ENCODE measurements at places on chromosomes 11 and 22. TPM values are rescaled to one million over a fixed set of nuclear protein-coding genes. Genes with fewer than 3 reads are reported as not detected.
A peak's percentile ranks its signal among the peaks of the same experiment; 100 is the strongest.

DNA sequence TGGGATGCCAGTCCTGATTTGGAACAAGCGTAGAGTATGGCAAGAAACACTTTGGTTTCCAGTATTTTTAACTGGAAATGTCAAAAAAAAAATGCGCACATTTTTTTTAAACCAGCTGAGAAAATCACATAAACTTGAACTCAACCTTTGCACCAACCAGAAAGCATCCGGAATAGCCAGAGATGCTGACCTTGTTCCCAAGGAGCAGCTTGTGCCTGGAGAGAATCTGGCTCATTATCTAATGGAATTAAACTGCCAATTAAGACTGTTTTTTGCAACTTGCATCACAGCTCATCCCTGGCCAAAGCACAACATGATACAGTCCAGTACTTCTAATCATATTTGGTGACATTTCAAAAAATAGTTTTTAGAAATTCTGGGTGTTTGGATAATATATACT, 8.4 kb upstream of the ETS1 start:
- no peaks in the 10 kb centered on the region for H3K36me3 ChIP-seq
- peaks cover 40% of the 10 kb centered on the region for H3K4me1 ChIP-seq
- no peaks in the 10 kb centered on the region for H3K27me3 ChIP-seq
- DNase-seq = no peak
- no peak overlapping the region for H3K4me3 ChIP-seq

DNA sequence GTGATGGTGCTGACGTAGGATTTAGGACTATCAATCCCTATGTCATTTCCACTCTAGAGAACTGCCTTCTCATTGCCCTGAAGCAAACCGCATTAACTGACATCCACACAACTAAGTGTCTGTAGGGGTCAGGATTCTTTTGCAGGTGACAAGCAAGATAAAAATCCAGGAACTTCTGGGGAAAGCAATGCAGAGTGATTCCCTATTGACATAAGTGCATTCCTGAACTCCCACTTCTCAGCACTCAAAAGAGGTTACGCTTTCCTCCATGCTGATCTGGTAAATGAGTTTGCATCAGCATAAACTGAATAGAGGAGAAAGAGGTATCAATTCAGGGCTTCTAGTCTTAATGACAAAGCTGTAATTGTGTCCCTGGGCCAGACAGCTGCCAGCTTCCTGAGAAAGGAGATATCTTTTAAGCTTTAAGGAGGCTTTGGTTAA, 224.6 kb upstream of the ISX start:
- no peak for DNase-seq
- H3K4me3 ChIP-seq = no peak overlapping the region
- no peaks in the 10 kb centered on the region for H3K4me1 ChIP-seq
- H3K27me3 ChIP-seq = no peaks in the 10 kb centered on the region

- DNase-seq = peak; percentile 65
- H3K27me3 ChIP-seq = no peaks in the 10 kb centered on the region
- H3K4me3 ChIP-seq = no peak overlapping the region
- no peaks in the 10 kb centered on the region for H3K4me1 ChIP-seq
Measured at GRCh38 chr22:40898850-40899357, 37.0 kb upstream of the DNAJB7 start.

DNA sequence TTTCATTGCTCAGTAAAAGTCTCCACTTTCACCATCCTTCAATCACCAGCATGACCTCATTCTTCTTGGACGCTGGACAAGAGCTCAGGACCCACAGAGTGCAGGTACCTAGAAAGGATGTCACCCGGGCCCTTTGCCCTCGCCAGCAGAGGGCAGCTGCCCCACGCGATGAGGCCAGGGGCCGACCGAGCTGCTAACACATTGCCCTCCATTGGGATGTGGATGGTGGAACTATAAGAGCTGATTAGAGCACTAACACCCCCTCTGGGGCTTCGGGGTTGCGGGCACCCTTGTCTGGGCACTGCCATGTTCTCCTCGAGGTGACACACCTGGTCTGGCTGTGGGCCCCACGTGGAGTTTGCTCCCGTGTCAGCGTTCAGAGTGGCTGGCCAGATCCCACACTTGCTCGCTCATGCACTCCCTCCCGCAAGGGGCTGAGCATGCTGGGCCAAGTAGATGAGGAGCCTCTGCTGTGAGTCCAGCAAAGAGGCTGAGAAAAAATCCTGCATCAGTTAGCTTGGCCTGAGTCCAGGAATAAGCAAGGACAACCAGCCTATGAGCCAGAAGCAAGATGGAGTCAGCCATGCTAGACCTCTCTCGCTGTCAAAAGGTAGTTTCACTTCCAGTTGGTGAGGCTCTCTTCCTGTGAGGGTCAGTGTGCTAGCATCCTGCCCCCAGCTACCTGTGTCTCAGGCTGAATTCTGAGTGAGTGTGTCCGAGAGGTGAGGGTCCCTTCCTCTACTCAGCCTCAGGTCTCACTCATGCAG, 9.8 kb downstream of the KRTAP5-6 start:
- H3K27me3 ChIP-seq = no peaks in the 10 kb centered on the region
- no peak for DNase-seq
- no peaks in the 10 kb centered on the region for H3K36me3 ChIP-seq

GRCh38 chr11:71453037-71453917, at the start of gene NADSYN1:
TSS of gene NADSYN1 (plus strand) at chr11:71453203. CDS start at chr11:71453297, 94 bp downstream.
- H3K4me1 ChIP-seq = peaks cover 26% of the 10 kb centered on the region
- peak within 1 kb of the TSS; percentile 74 for H3K27ac ChIP-seq
- H3K4me3 ChIP-seq = peak within 1 kb of the TSS; percentile 94
- no peaks in the 10 kb centered on the region for H3K27me3 ChIP-seq

- H3K4me3 ChIP-seq = peak overlapping the region; percentile 11
- peaks cover 20% of the 10 kb centered on the region for H3K36me3 ChIP-seq
- peaks cover 100% of the 10 kb centered on the region for H3K4me1 ChIP-seq
- no peak for DNase-seq
- peak overlapping the region; percentile 98 for H3K27ac ChIP-seq
- no peaks in the 10 kb centered on the region for H3K27me3 ChIP-seq
Measured at GRCh38 chr11:73384531-73384871, 8.3 kb downstream of the RELT start.

DNA sequence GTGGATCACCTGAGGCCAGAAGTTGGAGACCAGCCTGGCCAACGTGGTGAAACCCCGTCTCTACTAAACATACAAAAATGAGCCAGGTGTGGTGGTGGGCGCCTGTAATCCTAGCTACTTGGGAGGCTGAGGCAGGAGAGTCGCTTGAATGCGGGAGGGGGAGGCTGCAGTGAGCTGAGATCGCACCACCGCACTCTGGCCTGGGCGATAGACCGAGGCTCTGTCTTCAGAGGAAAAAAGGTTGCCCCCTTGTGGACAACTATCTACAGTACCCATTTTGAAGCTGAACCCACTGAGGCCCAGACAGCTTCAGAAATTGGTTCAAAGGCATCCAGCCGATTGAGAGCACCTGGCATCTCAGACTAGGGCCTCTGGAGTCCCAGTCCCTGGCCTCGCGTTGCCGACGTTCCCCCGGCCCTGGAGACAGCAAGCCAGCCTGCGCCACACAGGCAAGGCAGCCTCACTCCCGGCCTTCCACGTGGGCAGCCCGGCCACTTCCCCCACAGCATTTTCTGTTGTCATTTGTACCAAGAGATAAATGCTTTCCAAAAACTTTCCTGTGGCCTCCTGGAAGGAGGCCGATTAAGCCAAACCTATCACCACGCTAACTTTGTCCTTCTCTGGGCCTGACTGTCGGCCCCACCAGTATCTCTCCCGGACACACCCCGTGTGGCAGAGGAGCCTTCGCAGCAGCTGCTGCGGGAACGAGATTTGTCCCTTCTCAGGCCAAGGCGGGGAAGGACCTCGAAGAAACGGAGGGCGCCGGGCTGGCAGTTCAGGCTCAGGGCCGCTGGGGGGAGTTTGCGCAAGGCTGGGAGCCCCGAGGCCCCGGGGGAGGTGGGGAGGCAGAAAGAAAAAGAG, 82.8 kb downstream of the FLI1 start:
- no peak overlapping the region for H3K27ac ChIP-seq
- peaks cover 93% of the 10 kb centered on the region for H3K36me3 ChIP-seq
- peaks cover 25% of the 10 kb centered on the region for H3K4me1 ChIP-seq
- peak; percentile 58 for DNase-seq
- H3K27me3 ChIP-seq = no peaks in the 10 kb centered on the region

- no peak overlapping the region for H3K27ac ChIP-seq
- no peak overlapping the region for H3K4me3 ChIP-seq
Measured at GRCh38 chr11:86625544-86625943, 46.9 kb downstream of the ME3 start.

- peaks cover 93% of the 10 kb centered on the region for H3K4me1 ChIP-seq
- H3K36me3 ChIP-seq = peaks cover 7% of the 10 kb centered on the region
- H3K27ac ChIP-seq = peak overlapping the region; percentile 59
- DNase-seq = peak; percentile 61
- no peak overlapping the region for H3K4me3 ChIP-seq
- no peaks in the 10 kb centered on the region for H3K27me3 ChIP-seq
Measured at GRCh38 chr11:66112601-66113499, 42.8 kb downstream of the PACS1 start.

GRCh38 chr22:37448516-37449127, 21.3 kb upstream of the ELFN2 start:
- peaks cover 25% of the 10 kb centered on the region for H3K27me3 ChIP-seq
- no peak overlapping the region for H3K4me3 ChIP-seq
- DNase-seq = no peak
- H3K4me1 ChIP-seq = no peaks in the 10 kb centered on the region

Gene LRRC4C
- polyA plus RNA-seq = not detected

Gene MS4A14
- polyA plus RNA-seq = 5.4 TPM

Gene GTSE1
- 0.39 TPM for polyA plus RNA-seq

Gene IGLL1
- 0.29 TPM for polyA plus RNA-seq

Gene P2RY6
- 0.04 TPM for polyA plus RNA-seq

Gene CD151
- 24.4 TPM for polyA plus RNA-seq

Gene OR2AT4
- polyA plus RNA-seq = not detected

Gene PANX3
- not detected for polyA plus RNA-seq

Gene MRGPRX4
- polyA plus RNA-seq = not detected

Gene GLYAT
- polyA plus RNA-seq = not detected

Gene TTC38
- 10.8 TPM for polyA plus RNA-seq

Gene MEI1
- polyA plus RNA-seq = 64.8 TPM
